Sigmoid colon (tissue), 7 donors: ENCODE measurements at places on chromosomes 3 and 15. TPM values are rescaled to one million over a fixed set of nuclear protein-coding genes. Genes with fewer than 3 reads are reported as not detected.

TEX55 gene
- not detected for total RNA-seq

ZNF620 gene
- 7.3 TPM for total RNA-seq

ERC2 gene
- total RNA-seq, result 2.9 TPM

MKRN3 gene
- total RNA-seq, result 1.3 TPM

GALNT15 gene
- 21.7 TPM for total RNA-seq

ATP13A5 gene
- total RNA-seq, result not detected

CELSR3 gene
- total RNA-seq, result 1.1 TPM

THPO gene
- total RNA-seq, result not detected

CCR8 gene
- total RNA-seq, result not detected

RPL32 gene
- total RNA-seq, result 941 TPM

ATRIP gene
- 5.1 TPM for total RNA-seq

TMCO5A gene
- total RNA-seq, result not detected

ITIH1 gene
- not detected for total RNA-seq

PODXL2 gene
- total RNA-seq, result 4.3 TPM

THBS1 gene
- 3,974 TPM for total RNA-seq

ZDHHC23 gene
- total RNA-seq, result 1.4 TPM

GP5 gene
- total RNA-seq, result not detected

NUP210 gene
- total RNA-seq, result 2.0 TPM

COL6A5 gene
- not detected for total RNA-seq

TNNC1 gene
- total RNA-seq, result not detected

GPR87 gene
- total RNA-seq, result not detected

CALML4 gene
- 6.4 TPM for total RNA-seq

GOLGA8S gene
- 0.36 TPM for total RNA-seq

ZNF80 gene
- not detected for total RNA-seq

AGTR1 gene
- total RNA-seq, result 54.5 TPM

CSPG5 gene
- 1.4 TPM for total RNA-seq

ZFAND6 gene
- total RNA-seq, result 177 TPM

C3orf20 gene
- total RNA-seq, result not detected

TMEM212 gene
- total RNA-seq, result not detected

GOLGA6L4 gene
- 1.4 TPM for total RNA-seq

CXCR6 gene
- 0.36 TPM for total RNA-seq

BLM gene
- total RNA-seq, result 0.71 TPM

PLCL2 gene
- total RNA-seq, result 11.8 TPM
